ENCODE measurements at places on chromosomes 7 and 10.

GRCh38 chr10:88361494-88361893 lies 221.6 kb downstream of the RNLS start:
- DNase-seq = no peak

- no peak for DNase-seq
These were observed 74.3 kb upstream of the LYZL1 start for GRCh38 chr10:29214551-29214950.

DNA sequence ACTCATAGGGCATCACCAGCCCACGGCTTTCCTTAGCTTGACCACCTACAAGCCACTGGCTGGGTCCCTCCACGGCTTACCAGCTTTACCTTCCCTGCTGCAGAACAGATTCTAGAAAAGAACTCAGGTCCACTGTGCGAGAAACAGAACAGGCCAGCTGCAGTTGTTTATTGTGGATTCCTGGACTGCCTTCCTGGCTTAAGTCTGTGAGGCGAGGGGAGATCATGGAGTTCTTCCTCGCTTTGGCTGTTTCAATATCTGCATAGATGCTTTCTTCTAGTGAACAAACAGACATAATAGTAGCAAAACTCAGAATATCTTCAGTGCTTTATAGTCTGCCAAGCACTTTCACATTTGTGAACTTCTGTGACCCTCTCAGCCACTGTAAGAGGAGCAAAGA lies 162.9 kb upstream of the HABP2 start:
- DNase-seq = no peak

GRCh38 chr7:23852988-23853387 lies 143.0 kb downstream of the STK31 start:
- DNase-seq = no peak

DNA sequence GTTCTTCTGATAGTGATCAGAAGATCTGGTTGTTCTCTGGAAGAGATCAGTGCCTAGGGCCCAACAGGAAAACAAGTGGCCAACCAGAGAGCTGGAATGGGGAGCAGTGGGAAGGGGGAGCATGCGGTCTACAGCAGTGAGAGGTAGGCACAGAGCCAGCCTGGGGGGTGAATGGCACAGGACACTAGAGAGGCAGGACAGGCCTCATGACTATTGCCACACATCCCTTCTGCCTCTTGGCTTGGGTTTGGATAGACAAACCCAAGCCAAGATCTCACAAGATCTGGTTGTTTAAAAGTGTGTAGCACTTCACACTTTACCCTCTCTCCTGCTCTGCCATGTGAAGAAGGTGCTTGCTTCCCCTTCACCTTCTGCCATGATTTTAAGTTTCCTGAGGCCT lies 224.4 kb downstream of the ARHGAP12 start:
- no peak for DNase-seq

GRCh38 chr7:112757337-112757736 lies 32.9 kb downstream of the TMEM168 start:
- DNase-seq = no peak

GRCh38 chr10:12608761-12609160 lies 259.4 kb downstream of the CAMK1D start:
- no peak for DNase-seq

DNA sequence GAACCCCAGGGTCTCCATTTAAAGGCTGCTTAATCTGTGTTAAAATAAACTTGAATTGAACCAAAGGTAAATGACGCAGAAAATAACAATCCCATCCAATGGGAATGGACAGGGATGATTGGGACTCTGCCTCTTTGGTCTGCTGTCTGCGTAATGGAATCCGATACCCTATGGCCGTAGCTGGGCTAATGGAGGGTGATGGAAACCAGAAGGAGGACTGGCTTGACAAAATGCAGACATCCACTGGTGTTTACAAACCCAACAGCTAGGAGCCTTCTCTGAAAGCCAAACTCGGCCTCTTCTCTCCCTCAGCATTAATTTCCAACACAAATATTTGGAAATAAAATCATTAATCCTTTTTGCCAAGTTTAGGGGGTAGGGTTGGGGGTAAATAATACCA lies 162.2 kb upstream of the CHST15 start:
- DNase-seq = no peak

GRCh38 chr10:11147722-11148121 lies 130.1 kb downstream of the CELF2 start:
- DNase-seq = no peak

GRCh38 chr10:71084818-71085126 lies 127.6 kb upstream of the UNC5B start:
- DNase-seq = no peak

DNA sequence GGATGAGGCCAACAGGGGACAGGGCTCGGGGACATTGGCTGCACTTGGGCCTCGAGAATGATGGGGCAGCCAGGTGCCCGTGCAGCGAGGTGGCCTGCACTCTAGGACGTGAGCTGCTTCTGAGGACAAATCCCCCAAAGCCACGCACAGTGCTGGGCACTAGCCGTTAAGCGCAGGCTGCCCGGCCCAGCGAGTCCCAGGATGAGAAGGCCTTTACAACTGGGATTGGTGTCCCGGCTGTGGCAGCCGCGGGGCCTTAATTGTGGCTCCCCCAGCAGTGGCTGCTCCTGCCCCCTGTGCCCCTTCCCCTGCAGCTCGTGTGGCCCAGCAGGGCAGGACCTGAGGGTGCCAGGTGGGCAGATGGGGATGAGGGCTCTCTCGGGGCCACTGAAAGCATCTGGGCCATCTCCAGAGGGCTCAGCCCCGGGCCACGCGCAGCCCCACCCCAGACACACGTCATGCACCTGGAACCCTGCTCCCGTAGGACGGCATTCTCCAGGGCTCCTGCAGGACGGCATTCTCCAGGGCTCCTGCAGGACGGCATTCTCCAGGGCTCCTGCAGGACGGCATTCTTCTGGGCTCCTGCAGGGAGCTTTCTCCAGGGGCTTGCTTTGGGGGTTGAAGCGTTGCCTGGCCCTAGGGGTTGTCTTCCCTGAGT lies 6.6 kb downstream of the PWWP2B start:
- no peak for DNase-seq

GRCh38 chr7:141184532-141185190 lies 110.8 kb downstream of the TMEM178B start:
- no peak for DNase-seq

DNA sequence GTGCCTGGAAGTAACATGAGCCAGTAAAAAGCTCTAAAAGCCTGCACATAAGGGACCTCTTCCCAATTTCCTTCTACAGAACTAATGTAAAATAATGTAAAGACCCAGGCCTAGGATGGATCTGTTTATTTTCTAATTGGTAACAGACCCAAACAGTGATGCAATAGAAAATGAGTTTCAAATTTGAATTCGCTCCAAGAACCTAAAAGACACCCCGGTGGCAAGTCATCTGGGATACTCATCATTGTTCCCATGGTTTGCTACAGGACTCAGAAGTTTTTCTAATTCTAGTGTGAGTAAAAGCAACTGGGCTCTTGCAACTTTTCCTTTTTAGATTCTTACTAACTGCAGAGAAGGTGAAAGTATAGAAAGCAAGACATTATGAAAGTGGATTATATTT lies 271.3 kb upstream of the CACNA2D1 start:
- no peak for DNase-seq

DNA sequence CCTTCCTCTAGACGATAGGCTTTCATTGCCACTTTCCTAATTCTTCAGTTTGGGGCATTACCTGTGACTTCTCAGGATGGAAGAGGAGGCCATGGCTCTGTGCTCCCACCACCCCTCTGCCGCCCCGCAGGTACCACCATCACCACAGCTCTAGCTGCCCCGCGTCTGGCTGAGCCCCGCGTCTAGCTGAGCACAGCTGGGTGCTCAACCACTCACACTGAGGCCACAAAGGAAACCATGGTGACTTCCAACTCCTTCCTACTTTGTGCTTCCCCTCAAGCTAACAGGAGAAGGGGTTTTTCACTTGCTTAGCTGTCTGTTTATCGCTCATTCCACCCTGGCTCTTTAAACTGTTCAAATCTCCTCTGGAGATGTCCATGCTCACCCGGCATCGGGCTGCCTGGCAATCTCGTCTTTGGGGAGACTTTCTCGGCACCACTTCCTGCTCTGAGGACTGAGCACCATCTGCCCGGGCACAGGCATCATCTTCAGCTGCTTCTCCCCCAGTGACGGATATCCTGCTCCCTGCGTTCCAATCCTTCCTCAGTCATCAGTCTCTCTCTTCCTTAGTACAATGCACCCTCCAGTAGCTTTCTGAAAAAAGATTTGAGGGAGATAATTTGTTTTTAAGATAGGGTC lies 59.4 kb downstream of the MAD1L1 start:
- DNase-seq = no peak

DNA sequence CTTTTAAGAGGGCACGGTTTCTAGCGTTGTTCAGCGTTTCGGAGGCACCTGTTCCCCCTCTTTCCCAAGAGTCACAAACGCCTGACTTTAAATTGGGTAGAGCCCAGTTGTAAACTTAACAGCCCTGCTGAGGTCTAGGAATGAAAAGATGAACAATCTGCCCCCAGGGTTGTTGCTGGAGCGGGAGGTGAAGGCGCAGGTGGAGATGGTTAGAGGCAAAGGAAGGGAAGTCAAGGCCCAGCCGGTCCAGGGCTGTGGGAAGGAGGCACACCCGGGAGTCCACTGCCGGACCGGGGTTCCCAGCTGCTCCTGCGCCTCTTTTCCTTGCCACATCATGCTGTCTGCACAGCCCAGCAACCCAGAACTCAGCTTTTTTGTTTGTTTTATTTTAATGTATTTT lies 770 bp downstream of the PRXL2A start:
- DNase-seq = no peak

- DNase-seq = no peak
These were observed 24.4 kb downstream of the GLI3 start for GRCh38 chr7:42212541-42213090.

DNA sequence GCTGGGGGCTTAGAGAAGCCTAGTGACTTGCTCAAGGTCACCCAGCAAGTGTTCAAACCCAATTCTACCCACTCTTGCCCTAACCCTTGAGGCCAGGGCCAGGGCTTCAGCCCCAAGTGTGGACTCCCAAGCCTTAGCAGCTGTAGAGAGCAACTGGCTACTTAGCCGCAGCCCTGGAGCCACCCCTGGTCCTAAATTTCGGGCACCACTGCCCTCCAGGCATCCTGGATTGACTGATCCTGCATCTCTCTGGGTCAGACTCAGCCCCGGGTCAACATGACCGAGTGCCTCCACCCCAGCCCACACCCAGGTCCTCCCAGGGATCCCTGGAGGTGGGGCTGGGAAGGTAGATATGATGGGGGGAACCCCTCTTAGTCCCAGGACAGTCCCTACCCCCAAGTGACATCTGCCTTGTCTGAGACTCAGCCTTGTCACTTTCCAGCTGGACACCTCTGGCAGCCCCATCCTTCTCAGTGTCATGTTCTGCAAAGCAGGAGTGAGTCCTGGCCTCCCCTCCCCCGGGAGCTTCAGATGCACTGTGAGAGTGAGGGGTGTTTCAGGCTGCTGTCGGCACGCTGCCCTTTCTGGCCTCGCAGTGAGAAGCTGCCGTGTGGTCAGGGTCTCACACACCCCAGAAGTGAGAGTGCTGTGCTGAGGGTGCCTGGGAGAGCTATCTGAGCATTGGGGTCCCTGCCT lies 89.8 kb downstream of the ZMIZ1 start:
- DNase-seq = no peak

GRCh38 chr10:114821915-114822443 lies 399 bp downstream of the FHIP2A start:
- DNase-seq = peak; percentile 23

DNA sequence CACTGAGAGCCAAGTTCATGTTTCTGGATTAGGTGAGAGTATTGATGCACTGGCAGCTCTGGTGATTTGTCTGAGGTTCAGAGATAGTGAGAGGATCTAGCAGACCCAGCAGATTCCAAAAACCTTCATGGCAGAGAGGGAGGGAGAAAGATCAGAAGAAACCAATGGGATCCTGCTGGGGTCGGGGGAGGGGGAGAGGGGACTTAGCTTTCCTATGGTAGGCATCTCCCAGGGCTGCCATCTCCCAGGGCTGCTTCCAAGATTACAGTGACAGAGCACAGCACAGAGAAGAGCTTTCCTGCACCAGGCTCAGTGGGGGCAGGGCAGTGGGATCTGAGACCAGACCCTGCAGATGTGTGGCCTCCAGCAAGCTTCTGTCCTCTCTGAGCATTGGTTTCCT lies 76.8 kb upstream of the GDF10 start:
- DNase-seq = no peak

Measured in NCI-H2227 treated with DMSO at 0.1 percent for 48 hours (cell line).